ENCODE measurements at places on chromosomes 16 and 17. TPM values are rescaled to one million over a fixed set of nuclear protein-coding genes. Genes with fewer than 3 reads are reported as not detected.

Gene CTRB2
- not detected for total RNA-seq

Gene PHF12
- total RNA-seq = 18.8 TPM

Gene HES7
- 0.47 TPM for total RNA-seq

Gene ASGR1
- 0.68 TPM for total RNA-seq

Gene CCDC47
- total RNA-seq = 139 TPM

Gene AGRP
- total RNA-seq = not detected

Gene CES5A
- total RNA-seq = 0.26 TPM

DNA sequence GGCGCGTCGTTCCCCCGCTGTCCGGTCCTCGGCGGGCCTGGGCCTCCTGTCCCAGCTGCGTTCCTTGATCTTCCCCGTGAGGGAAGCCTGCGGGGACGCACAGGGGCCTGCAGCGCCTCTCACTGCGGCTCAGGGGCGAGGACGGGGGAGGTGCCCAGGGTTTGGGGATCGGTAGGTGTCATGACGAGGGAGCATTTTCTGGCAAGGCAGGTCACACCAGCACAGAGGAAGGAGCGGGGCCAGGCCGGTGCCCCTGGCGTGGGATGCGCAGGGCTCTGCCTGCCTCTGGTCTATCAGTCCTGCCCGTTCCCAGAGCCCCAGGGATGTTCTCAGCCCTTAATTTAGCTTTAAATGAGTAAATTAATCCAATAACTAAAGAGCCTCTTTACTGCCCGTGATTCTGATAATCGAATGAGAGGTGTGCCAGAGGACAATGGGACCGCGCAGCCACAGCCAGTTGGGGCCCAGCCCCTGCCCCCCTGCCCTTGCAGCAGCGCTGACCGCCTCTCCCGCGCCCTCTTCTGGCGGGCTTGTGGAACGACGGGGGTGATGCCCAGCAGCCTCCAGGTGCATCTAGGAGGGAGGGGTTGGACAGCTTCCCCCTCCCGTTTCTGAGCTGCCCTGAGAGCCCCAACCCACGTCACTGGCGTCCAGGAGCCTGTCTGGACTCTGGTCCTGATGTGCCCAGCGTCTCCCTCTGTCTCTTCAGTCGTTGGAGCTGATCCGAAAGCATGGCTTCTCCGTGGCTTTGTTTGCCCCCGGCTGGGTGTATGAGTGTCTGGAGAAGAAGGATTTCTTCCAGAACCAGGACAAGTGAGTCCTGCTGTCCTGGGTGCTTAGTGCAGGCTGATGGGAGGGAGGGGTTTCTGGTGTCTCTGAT is 7.9 kb downstream of the ENGASE start:
- peak; percentile 52 for DNase-seq

DNA sequence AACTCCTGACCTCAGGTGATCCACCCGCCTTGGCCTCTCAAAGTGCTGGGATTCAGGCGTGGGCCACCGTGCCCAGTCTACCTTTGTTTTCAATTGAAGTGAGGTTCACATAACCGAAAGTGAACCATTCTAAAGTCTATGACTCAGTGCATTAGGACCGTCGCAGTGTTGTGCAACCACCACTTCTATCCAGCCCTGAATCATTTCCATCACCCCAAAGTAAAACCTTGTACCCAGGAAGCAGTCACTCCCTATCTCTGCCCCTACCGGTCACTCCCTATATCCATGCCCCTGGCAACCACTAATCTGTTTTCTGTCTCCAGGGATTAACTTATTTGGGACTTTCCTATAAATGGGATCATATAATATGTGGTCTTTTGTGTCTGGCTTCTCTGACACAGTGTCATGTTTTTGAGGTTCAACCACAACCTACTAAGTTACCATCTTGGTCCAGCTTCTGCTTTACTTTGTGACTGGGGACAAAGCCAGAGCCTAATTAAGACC is 28.3 kb upstream of the CDC42EP4 start:
- DNase-seq = no peak

- DNase-seq = peak; percentile 62
These were observed 5.2 kb downstream of the ITPRIPL2 start for GRCh38 chr16:19118938-19119431.

DNA sequence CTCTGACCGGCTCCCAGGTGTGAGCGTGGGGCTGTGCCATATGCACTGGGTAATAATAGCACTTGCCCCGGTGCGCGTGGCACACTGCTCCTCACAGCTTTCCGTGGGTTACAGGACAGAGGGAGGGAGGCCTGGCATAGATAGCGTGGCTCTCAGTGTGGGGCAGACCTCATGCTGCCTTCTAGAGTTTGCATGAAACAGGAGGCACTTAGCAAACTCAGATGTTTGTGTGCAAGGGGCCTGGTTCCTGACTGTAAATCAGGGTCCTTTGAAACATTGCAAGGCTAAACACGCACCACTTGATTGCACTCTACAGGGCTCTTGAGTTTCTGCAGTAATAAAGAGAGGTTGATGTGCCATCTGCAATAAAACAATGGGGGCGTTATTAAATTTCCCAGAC is 101.7 kb downstream of the RPTOR start:
- DNase-seq = no peak

GRCh38 chr17:62048262-62048661 is 16.8 kb downstream of the MED13 start:
- no peak for DNase-seq

GRCh38 chr16:47774661-47775060 is 313.5 kb downstream of the PHKB start:
- no peak for DNase-seq

DNA sequence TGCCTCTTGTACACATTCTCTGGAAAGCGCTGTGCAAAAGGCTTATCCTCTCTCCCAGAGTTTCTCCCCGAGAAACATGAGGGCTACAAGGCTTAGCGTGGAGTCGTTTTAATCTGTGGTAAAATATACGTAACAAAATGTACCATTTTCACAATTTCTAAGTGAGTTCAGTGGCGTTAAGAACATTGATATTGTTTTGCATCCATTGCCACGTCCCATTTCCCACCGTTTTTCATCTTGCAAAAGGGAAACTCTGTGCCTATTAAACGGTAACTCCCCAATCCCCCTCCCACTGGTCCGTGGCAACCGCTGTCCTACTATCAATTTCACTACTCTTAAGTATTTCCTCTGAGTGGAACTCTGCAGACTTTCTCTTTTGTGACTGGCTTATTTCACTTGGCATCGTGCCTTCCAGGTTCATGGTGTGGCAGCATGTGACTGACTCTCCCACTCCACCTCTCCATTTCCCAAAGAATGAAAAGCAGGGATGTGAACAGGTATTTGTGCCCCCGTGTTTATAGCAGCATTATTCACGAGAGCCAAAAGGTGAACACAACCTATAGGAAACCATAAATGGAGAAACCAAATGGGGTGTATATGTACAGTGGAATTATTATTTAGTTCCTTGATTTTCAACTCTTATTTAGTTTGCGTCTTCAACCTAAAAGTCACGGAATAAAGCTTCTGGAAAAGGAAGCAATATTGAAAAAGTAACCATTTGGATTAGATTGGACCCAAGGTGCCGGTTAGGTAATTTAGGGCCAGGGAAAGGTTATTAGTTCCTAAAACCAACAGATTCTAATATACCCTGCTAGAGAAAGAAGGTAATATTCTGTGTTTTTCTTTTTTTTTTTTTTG is 1.1 kb upstream of the USP32 start:
- DNase-seq = peak; percentile 28

DNA sequence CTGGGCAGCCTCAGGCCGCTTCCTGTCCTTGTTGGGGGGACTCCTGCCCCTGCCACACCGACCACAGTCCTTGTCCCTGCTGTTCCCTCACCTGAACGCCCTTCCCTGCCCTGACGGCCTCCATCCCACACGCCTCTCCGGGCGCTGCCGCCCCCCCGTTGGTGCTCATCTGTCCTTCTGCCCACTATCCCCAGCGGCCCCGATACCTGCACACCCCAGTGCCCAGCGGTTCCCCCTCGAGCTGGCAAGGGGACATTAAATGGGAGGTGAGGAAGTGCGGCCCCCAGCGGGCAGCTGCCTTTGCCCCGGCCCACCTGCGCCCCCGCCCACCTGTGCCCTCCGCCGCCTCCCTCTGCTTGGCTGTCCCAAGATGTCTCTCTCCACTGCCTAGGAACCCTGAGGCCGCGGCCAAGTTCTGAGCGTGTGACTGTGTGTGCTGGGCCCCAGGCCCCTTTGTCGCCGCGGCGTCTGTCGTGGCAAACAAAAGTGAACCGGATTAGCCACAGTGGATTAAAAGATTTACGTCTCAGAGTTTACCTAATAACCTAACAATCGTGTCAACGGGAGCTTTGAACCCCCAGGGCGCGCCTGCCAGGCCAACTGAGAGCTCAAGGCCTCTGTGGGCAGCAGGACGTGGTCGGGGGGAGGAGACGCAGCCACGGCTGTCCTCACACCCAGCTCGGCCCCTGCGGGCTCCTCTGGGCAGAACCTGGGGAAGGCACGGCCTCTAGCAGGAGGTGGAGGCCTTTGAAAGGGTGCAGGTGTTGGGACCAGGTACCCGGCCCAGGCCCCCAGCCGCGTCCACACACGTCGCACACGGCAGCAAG is 7.6 kb upstream of the AXIN1 start:
- no peak for DNase-seq

DNA sequence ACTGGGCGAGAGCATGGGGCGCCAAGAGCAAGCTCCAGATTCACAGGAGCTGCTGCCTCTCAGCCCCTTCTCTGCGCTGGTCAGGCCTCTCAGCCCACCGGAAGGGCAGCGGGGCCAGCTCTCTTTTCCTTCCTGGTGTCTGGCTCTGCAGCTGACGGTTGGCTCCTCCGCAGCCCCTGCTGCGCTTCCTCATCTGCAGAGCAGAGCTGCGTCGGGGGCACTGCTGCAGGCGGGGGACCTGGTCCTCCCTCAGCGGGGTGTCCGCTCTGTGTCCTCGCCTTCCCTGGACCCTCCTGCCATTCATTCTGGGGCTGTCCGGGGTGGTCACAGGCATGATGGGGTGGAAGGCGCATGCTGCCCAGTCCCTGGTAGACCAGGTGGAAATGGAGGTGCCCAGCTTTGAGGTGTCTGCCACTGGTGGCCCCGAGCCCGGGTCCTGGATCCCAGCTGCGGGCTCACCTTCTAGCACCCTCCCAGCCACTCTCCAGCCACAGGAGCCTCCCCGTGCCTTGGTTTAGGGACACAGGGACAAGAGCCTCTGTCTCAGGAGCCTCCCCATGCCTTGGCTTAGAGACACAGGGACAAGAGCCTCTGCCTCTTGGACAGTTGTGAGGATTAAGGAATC is 84.8 kb downstream of the IRF8 start:
- no peak for DNase-seq

- DNase-seq = no peak
These were observed 124.3 kb upstream of the IRX5 start for GRCh38 chr16:54806378-54806777.

DNA sequence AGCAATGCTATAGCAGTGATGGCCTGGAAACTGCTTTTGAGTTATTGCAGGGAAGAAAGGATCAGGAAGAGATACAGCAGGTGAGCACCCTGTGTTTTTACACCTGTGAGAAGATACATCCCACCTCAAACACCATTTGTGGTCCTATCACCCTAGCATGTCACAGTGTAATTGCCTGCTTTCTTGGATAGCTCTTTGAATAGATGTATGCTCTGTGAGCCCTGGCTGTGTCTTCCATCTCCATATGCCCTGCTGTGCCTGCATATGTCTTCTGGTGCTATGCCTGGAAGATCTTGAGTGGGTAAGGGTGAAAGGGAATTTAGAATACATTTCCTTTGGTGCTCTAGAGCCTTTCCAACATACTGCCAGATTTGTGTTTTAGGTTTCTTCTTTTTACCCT is 15.5 kb downstream of the HLF start:
- no peak for DNase-seq

- DNase-seq = no peak
These were observed 483.0 kb downstream of the SLC39A11 start for GRCh38 chr17:72609501-72609900.

DNA sequence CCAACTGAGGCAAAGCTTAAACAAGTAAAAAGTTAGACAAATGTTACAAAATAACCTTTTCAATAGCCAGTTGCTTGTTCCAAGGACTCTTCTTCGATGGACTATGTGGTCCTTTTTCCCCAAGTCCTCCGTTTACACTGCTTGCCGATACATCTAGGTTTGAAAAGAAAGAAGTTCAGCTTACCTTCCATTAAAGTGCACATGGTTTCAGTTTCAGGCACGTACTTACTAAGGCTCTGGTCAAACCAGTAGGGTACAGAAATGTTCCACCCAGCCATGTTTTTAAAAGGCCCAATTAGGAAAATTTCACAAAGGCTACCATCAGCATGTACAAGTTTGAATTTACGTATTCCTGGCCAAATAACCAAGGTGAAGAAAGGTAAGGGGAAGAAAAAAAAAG is 2.1 kb downstream of the SRSF2 start:
- no peak for DNase-seq

- DNase-seq = no peak
These were observed 33.6 kb downstream of the PRPSAP2 start for GRCh38 chr17:18891541-18891940.

Measured in left cardiac atrium (tissue), 4 donors.